ENCODE measurements at places on chromosomes 3 and 15. TPM values are rescaled to one million over a fixed set of nuclear protein-coding genes. Genes with fewer than 3 reads are reported as not detected.
A peak's percentile ranks its signal among the peaks of the same experiment; 100 is the strongest.

TMCO5A gene
- total RNA-seq, result not detected

FANCD2OS gene
- not detected for total RNA-seq

GRCh38 chr3:47855461-47856383 is 52.8 kb downstream of the DHX30 start:
- no peak for DNase-seq
- H3K4me3 ChIP-seq, result no peak overlapping the region
- no peaks in the 10 kb centered on the region for H3K4me1 ChIP-seq
- H3K27me3 ChIP-seq, result no peaks in the 10 kb centered on the region
- H3K36me3 ChIP-seq, result peaks cover 21% of the 10 kb centered on the region

TUSC7 gene
- not detected for total RNA-seq

- no peak for DNase-seq
- H3K36me3 ChIP-seq, result no peaks in the 10 kb centered on the region
Measured at GRCh38 chr3:162224746-162225145, 728.1 kb downstream of the OTOL1 start.

SLC6A11 gene
- total RNA-seq, result 0.19 TPM

- no peaks in the 10 kb centered on the region for H3K27me3 ChIP-seq
- H3K27ac ChIP-seq, result no peak overlapping the region
- H3K4me1 ChIP-seq, result peaks cover 12% of the 10 kb centered on the region
- DNase-seq, result no peak
Measured at GRCh38 chr3:31848911-31849310, 132.2 kb downstream of the OSBPL10 start.

MORF4L1 gene
- total RNA-seq, result 447 TPM

CFAP100 gene
- 0.79 TPM for total RNA-seq

DNA sequence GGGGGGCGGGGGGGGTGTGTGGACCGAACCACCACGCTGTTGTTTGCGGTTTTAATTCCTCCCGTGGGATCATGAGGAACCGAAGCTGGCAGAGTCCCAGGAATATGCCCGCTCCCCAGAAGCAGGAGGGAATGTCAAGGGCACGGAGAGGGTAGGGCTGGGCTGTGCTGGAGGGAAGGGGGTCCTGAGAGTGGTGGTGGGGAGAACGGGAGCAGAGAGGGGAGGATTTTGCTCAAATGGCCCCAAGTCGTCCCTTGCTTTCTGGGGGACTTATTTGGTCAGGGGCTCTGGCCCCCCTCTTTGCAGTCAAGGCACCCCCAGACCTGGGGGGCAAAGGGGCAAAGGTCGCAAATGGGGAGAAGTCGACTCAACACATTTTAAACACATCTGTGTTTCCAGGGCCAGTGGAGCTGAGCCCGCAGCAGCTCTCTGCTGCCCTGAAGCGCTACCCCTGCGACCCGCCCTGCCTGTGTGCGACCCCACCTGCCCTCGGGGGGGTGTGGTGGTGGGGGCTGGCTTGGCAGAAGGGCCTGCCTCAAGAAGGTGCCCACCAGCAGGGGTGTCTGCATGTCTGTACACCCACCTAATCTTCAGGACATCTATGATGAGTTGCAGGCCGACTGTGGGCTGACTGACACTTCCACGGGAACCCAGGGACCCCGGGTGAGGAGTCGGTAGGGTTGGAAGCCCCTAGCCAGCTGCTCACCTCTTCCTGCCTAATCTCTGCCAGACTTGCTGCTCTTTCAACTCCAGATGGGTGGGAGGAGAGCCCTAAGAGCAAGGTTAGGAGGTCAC is 602 bp upstream of the ATP2B2 start:
- H3K27ac ChIP-seq, result no peak overlapping the region
- no peak overlapping the region for H3K4me3 ChIP-seq
- no peaks in the 10 kb centered on the region for H3K36me3 ChIP-seq
- H3K4me1 ChIP-seq, result peaks cover 5% of the 10 kb centered on the region
- DNase-seq, result no peak

FETUB gene
- total RNA-seq, result not detected

SLC28A1 gene
- not detected for total RNA-seq

DNA sequence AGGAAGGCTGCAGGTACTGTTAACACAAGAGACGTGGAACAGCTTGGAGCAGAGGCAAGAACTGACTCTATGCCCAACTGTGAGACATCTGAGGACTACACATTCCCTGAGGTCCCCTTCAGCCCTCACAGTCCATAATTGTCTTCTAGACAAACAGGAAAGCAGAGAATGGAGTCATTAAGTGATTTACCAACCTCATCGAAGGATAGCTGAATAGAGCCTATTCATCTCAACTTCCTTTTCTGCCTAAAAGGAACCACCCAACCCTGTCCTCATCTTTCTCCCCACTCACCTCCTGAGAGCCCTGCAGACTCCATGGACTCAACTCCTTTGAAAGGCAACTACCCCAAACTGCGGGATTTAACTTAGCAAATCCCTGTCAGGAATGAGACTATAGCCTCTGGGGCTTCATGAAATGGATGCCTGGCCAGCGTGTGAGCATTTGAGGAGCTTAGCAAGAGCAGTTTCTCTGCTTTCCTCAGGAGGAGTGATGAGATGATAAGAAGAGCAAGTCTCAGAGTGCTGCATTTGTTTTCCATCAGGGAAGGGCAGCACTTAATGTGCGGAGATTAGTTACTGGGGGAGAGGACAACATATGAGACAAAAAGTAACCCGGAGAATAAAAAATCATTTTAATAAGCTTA is 61.5 kb upstream of the FILIP1L start:
- DNase-seq, result no peak
- H3K4me3 ChIP-seq, result no peak overlapping the region
- H3K4me1 ChIP-seq, result no peaks in the 10 kb centered on the region
- no peak overlapping the region for H3K27ac ChIP-seq
- peaks cover 29% of the 10 kb centered on the region for H3K36me3 ChIP-seq
- H3K27me3 ChIP-seq, result no peaks in the 10 kb centered on the region

DNA sequence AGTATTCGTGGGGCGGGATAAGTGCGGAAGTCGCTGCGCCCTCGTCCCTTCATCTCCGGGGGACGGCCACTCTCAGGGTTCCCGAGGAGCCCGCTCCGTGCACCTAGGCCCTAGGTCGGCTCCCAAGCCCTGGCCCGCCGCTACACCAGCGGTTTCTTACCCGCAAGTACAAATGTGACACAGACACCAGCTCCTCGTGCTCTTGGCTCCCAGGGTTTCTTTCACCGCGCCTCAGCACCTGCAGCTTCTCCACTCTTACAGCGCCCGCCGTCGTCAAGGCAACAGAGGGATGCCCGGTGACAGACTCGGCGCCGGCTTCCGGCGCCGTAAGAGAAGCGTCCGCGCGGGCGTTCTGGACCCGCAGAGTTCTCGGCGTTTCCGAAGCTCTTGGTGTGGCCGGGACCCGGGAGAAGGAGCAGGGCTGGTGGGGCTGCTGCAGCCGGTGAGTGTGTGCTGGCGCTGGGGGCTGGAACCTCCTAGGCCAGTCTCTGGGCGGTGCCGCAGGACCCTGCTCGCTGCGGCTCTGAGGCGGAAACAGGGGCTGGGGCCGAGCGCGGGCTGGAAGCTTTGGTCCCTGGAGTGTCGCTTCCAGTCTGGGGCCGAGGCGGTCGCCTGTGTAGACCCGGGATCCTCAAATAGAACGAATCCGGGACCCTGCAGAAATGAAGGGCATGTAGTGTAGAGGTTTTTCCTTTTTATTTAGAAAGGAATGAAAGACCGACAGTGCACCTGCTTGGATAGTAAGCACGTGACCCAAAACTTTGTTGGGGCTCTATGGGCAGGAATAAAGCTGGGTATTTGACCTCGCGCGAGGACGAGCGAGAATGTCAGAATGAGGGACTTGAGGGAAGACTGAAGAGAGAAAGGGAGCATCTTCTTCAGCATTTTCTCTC is 155.4 kb upstream of the GOLGA6L4 start:
- H3K27ac ChIP-seq, result no peak overlapping the region
- peaks cover 6% of the 10 kb centered on the region for H3K4me1 ChIP-seq
- H3K36me3 ChIP-seq, result no peaks in the 10 kb centered on the region
- H3K27me3 ChIP-seq, result peaks cover 40% of the 10 kb centered on the region
- DNase-seq, result peak; percentile 18

DNA sequence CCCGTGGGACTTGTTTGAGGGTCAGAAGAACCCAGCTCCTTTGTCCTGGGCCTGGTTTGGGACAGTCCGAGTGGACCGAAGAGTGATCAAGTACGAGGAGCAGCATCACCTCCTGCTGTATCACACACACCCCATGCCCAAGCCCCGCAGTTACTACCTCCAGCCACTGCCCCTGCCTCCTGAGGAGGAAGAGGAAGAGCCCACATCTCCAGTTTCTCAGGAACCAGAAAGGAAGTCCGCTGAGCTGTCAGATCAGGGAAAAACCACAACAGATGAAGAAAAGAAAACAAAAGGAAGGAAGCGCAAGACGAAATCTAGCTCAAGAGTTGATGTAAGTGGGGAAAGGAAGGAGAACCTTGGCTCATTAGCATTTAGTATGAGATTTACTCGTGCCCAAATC is 3.3 kb upstream of the P2RY12 start:
- no peaks in the 10 kb centered on the region for H3K36me3 ChIP-seq
- H3K27ac ChIP-seq, result peak overlapping the region; percentile 25
- DNase-seq, result no peak

THBS1 gene
- 34.6 TPM for total RNA-seq

- no peaks in the 10 kb centered on the region for H3K27me3 ChIP-seq
- H3K27ac ChIP-seq, result no peak overlapping the region
- no peak overlapping the region for H3K4me3 ChIP-seq
- no peak for DNase-seq
Measured at GRCh38 chr3:77242371-77242770, 202.5 kb downstream of the ROBO2 start.

- no peak for DNase-seq
- peaks cover 6% of the 10 kb centered on the region for H3K27me3 ChIP-seq
- no peaks in the 10 kb centered on the region for H3K36me3 ChIP-seq
- no peak overlapping the region for H3K4me3 ChIP-seq
- peaks cover 18% of the 10 kb centered on the region for H3K4me1 ChIP-seq
Measured at GRCh38 chr15:63446255-63446654, 58.1 kb upstream of the USP3 start.

- H3K4me3 ChIP-seq, result no peak overlapping the region
- no peaks in the 10 kb centered on the region for H3K4me1 ChIP-seq
- no peaks in the 10 kb centered on the region for H3K36me3 ChIP-seq
- no peak overlapping the region for H3K27ac ChIP-seq
- DNase-seq, result no peak
Measured at GRCh38 chr3:46503200-46503874, 5.6 kb downstream of the RTP3 start.

INKA1 gene
- total RNA-seq, result not detected

DNA sequence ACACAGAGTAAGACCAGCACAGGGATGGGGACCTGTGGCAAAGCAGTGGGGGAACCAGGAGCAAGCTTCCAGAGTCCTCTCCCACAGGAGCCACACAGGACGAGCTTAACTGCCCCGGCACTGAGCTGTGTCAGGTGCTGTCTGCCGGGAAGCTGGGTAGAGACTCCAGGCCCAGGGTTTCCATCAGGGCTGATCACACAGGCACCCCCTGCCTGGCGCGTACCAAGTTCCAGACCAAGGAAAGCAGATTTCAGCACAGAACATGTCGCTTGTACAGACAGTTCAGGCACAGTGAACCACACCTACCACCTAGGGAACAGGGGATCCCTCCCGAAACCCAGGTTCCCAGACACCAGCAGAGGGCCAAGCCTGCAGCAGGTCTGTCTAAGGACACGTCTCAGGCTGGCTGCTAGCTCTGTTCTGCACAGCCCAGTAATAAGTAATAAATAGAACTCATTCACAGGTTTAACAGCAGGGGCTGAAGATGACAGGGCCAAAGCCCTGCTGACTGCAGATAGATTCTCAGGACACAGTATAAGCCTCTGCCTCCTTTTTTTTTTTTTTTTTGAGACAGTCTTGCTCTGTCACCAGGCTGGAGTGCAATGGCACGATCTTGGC is 30.2 kb upstream of the OCA2 start:
- H3K27ac ChIP-seq, result no peak overlapping the region
- peaks cover 2% of the 10 kb centered on the region for H3K4me1 ChIP-seq
- H3K4me3 ChIP-seq, result no peak overlapping the region
- DNase-seq, result no peak
- H3K36me3 ChIP-seq, result peaks cover 8% of the 10 kb centered on the region

DNAH1 gene
- 14.0 TPM for total RNA-seq

DNA sequence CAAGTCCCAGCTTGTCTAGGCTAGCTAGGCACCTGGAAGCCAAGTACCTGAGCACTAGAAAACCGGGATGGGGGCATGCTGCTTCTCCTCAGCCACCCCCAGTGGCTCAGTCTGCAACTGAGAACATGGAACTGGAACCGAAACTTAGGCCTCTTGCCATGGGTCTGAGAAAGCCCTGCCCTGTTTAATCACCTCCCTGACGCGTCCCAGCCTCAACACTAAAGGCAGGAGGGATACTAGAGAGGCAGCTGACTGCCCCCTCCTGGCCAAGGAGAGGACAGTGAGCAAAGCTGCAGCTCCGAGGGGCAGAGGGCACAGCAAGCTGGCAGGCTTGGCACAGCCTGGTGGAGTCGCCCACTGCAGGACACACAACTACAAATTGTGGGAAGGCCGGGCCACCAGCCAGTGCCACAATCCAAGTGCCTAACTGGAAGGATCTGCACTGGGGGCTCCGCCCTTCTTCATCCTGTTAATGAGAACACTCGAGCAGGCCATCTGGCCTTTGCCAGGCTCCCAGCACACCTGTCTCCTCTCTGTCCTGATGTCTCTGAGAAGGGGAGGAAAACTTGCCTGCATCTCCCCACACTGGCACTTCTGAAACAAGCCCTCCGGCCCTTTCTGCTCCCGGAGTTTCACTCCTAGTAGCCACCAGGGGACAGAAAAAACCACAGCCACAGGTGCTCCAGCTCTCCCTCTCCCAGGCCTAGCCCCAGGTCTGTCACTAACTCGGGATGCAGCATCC is 53.7 kb downstream of the BDH1 start:
- no peak overlapping the region for H3K27ac ChIP-seq
- H3K27me3 ChIP-seq, result peaks cover 2% of the 10 kb centered on the region
- H3K4me3 ChIP-seq, result no peak overlapping the region
- DNase-seq, result no peak

DNAJC19 gene
- total RNA-seq, result 55.2 TPM

DNA sequence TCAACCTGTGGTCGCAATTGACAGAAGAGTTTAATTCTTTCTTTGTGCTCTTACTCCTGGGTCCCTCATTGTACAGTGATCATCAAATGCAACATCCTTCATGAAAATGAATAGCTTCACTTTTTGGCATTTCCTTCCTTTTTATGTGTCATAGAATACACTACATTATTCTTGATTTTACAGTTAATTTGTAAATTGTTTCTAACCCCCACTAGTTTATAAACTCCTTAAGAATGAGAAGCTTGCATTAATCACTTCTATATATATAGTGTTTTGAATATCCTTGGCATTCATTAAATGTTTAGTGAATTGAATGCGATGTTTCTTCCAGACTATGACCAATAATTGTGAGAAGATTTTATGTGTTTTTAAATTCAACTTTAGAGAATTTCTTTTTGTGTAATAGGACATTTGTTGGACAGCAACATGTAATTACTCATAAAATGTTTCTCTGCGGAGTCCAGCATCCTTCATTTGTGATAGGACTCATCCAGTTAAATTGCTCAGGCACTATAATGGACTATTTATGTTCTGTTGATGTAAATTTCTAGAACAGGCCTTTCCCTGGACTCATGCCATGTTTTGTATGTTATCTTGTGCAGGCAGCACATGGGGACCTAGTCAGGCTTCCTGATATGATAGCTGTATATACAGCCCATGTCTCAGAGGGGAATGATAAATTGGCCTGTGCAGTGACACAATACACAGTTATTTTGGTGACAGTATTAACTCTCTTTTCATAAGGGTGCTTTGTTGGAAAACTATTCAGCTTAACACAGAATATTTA is 51.3 kb downstream of the MBNL1 start:
- no peaks in the 10 kb centered on the region for H3K36me3 ChIP-seq
- H3K4me1 ChIP-seq, result peaks cover 38% of the 10 kb centered on the region
- H3K27ac ChIP-seq, result no peak overlapping the region
- DNase-seq, result no peak
- no peak overlapping the region for H3K4me3 ChIP-seq

GREM1 gene
- total RNA-seq, result 0.17 TPM
